ENCODE measurements at places on chromosomes 2 and 18. TPM values are rescaled to one million over a fixed set of nuclear protein-coding genes. Genes with fewer than 3 reads are reported as not detected.

DNA sequence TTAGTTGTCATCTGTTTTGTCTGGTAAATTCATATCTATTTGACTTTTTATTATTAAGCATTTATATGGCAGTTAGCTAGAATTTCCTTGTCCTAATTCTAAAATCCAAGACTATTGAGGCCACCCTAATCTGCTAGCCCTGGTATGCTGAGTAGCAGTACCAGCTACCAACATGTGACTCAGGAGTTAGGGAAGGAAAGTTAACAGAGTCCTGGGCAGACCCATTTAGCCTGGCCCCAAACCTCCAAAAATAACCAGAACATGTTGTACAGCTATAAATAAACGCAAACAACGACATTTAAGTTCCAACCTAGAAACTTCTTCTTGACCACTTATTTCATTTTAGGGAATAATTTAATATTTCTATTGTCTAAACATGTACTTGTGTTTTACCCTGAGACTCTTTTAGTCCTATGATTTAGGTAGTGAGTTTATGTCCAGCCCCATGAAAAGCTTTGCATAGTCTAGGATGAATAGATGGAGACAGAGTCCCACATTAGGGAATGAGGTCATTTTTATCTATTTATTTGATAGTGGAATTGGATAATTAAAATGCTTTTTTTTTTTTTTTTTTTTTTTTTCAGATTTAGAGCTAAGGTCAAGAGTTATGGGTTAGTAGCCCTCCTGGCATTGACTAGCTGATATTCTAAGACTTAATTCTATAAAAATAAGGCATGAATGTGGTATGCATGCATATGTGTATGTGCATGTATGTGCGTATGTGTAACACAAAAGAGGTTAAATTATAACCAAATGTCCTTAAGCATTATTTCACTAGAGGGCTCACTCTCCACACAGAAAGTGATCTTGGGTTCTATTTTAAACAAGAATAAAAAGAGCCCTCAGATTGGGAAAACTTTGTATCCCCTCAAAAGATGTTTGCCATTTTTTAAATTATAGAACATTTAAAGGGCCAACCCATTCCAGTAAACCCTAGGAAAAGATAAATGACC, 160.1 kb upstream of the MAPRE2 start:
- DNase-seq, result no peak

- DNase-seq, result no peak
Observed at GRCh38 chr2:211114826-211115455, 558.5 kb downstream of the CPS1 start.

DNA sequence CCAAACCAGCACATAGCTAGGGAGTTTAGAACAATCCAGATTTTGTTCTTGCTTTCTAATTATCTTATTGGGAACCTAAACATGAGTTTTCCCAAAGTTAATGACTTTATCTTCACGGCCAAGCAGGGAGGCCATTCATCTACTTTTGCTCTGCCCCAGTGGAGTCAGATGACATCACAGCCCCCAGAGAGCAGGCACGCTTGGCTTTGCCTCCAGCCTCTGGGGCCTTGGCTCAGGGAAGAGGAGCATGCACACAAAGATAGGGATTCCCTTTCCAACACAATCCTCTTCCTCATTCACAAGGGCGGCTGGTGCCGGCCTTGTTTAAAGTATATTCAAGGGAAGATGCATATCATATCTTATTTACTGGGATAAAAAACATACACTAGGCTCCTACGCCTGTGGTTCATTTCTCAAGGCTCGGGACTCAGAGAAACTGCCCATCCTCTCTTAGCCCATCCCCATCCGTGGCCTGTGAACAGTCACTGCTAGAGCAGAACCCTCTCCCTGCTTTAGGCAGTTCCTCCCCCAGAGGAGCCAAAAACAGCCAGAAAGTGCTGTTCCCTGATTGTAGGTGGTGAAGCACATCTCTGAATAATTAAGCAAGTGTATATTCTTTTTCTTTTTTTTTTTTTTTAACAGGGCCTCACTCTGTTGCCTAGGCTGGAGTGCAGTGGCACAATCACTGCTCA, 21.2 kb downstream of the TGFA start:
- no peak for DNase-seq

- no peak for DNase-seq
Observed at GRCh38 chr18:55833543-55833942, 245.6 kb upstream of the TCF4 start.

ALK gene
- not detected for total RNA-seq
